ENCODE measurements at places on chromosomes 16 and 17.

GRCh38 chr17:80750263-80750662 is 205.6 kb downstream of the RPTOR start:
- DNase-seq: no peak

GRCh38 chr17:1452836-1453235 is 3.2 kb downstream of the CRK start:
- no peak for DNase-seq

- DNase-seq: no peak
Measured at GRCh38 chr17:4364622-4365041, 1.8 kb downstream of the UBE2G1 start.

GRCh38 chr17:75412455-75413317 is 7.2 kb upstream of the GRB2 start:
- peak; percentile 80 for DNase-seq

DNA sequence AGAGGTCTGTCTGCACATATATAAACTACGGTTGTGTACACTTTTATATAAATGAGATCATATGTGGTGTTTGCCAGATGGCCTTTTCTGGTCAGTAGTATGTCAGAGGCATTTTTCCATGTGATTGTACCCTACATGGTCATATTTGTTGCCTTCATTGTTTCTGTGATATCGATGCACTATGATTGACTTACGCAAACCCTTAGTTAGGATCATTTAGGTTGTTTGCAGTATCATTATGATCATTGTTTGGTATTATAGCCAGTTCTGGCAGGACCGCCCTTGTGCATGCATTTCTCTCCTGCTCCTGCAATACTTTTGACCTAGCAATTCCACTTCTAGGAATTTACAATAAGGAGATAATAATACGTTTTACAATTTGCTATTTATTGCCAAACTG is 169.1 kb downstream of the MSI2 start:
- no peak for DNase-seq

DNA sequence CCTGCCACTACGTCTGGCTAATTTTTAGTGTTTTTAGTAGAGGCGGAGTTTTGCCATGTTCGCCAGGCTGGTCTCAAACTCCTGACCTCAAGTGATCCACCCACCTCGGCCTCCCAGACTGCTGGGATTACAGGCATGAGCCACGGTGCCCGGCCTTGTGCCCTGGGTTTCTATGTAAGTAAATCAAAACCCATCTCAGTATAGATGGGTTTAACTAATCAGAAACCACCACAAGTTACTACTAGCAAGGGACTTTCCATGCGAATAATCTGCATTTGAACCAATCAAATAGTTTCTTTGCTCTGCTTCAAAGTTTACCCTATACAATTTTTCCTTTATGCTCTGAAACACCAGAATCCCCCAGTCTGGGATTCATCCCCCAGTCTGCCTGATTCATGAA is 16.5 kb upstream of the EIF1 start:
- no peak for DNase-seq

DNA sequence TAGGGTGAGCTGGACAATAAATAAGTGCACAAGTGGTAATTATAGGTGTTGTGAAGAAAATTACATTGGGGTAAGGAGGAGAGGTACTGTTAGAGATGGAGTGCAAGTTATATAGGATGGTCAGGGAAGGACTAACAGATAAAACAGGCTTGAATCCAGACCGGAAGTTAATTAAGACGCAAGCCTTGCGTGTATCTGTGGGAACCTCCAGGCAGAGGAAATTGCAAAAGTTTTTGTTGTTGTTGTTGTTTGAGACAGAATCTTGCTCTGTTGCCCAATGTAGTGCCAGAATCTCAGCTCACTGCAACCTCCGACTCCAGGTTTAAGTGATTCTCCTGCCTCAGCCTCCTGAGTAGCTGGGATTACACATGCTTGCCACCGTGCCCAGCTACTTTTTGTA is 2.4 kb upstream of the ZNF18 start:
- no peak for DNase-seq

DNA sequence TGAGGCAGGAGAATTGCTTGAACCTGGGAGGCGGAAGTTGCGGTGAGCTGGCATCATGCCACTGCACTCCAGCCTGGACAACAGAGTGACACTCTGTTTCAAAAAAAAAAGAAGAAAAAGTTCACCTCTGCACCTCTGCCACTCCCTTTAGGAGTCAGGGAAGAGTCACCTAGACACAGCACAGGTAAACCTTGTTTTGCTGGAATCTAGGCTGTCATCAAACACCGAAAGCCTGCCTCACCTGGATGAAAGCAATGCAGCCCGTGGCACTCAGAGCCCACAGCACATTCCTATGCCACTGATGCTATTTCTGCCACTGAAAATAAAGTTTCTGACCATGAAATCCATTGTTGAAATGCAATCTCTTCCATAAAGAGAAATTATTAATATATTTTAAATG is 22.2 kb downstream of the CFAP52 start:
- DNase-seq: no peak

DNA sequence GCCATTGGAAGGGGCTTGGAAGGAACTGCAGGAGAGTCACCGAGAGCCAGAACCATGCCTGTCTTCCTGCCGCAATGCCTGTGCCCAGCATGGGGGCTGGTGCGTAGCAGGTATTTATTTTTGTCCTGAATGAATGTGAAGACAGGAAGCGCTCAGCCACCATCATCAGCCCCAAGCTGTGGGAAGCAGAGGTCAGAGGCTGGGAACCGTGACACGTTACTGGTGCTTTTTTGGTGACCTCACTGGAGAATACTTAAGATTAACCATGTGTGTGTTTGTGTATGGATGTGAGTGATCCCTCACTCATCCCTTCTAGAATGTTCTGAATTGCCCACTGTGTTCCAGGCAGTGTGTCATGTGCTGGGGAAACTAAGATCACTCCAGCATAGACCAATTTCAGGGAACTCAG is 343.8 kb downstream of the SNX29 start:
- no peak for DNase-seq

DNA sequence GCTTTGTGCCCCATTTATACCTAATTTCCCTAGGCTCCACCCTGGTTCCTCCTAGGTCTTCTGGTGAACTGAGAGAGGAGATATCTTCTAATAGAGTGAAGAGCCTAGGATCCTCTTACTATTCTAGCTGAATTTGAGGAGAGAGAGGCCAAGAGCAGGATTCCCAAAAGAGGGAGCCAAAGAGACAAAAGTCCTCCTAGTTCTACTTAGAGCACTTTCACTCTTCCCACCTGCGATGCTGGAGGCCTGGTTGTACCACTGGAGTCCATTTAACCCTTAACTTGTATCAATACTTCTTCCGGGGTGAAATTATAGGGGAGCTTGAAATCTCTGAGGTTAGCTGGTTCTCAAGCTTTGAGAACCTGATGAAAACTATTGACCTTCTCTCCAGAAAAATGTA is 3.4 kb upstream of the SSH2 start:
- DNase-seq: peak; percentile 54

GRCh38 chr16:72753881-72754280 is 294.0 kb downstream of the ZFHX3 start:
- no peak for DNase-seq

DNA sequence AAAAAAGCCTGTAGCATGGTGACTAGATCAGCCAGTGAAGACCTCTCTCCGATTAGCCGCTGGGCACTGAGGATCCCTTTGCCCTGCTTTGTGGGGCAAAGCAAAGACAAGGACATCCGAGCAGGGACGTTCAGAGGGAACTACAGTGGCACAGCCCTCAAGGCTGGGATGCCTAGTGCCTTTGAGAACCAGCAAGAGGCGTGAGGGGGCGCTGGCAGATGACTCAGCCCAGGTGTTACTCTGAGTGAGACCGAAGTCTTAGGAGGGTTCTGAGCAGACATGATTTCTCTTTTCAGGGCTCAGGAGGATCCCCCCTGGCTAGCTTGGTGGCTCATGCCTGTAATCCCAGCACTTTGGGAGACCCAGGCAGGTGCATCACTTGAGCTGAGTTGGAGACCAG is 178.6 kb downstream of the CPPED1 start:
- no peak for DNase-seq

- DNase-seq: no peak
Measured at GRCh38 chr16:20660325-20660724, 37.2 kb downstream of the ACSM1 start.

DNA sequence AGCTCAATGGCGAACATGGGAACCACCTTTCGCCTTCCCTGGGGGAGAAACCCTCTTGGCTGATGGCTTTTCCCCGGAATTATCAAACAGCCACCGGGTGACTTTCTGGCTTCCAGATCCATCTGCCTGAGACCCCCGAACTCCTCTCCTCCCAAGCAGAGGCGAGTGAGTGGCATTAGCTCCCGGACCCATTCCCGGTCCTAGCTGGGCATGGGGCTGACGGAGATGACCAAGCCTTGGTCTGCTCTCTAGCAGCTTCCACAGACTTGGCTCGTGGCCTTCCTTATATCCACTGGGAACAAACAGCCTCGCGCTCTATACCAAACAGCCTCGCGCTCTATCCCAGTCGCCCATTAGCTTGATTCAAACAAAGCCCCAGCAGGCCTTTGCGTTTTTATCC is 62.4 kb downstream of the CCDC182 start:
- DNase-seq: no peak

DNA sequence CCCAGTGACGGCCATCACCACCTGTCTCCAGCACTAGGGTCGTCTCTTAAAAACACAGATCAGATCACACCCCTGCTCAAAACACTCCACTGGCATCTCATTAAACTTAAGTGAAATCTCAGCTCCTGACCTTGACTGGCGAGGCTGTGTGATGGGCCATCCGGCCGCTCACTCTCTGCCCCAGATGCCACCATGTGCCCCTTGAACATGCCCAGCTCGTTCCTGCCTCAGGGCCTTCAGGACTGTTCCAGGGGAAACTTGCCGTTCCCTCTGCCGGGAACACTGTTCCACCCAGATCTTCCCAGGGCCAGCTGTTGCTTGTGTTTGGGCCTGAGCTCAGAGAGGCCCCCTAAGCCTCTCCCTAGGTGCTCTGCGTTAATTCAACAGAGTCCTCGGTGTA is 39.4 kb downstream of the RPH3AL start:
- DNase-seq: no peak

DNA sequence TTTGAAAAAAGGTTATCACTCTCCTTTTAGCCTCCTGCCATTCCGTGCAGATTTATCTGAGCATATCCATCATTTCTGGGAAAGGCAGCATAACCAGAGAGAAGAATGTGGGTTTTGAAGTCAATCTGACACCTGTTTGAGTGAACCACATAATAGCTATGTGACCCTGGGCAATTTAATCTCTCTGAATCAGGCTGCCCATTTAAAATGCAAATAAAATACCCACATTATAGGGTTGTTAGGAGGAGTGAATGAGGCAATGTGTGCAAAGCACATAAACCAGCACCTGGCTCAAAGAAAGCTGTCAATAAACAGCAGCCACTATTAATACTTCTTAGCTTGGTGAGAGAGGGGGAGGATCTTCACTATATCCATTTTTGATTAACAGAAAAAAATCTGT is 88.0 kb downstream of the CACNG1 start:
- DNase-seq: no peak

Data from RKO (cell line).